ENCODE measurements at places on chromosomes 12 and 14.

GRCh38 chr12:53172352-53172751 lies 8.2 kb upstream of the ZNF740 start:
- no peak for DNase-seq

GRCh38 chr12:40153432-40153831 lies 47.6 kb upstream of the SLC2A13 start:
- DNase-seq: no peak

DNA sequence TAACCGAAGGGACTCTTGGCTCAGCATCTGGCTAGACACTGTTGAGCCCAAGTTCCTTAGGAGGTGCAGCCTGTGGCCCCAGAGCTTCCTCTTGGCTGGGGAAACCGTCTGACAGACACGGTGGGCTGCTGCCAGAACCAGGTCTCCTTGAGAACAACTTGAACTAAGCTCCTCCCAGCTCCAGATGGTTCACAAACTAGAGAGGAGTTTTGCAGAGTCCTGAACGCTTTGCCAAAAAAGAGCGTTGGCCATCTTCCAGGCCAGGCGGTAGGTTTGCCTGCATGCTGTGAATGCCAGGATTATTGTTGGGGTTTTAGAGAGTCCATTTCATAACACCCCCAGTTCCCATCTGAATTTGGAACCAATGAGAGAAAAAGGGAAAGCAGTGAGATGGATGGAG lies 399.8 kb downstream of the RGS6 start:
- DNase-seq: no peak

DNA sequence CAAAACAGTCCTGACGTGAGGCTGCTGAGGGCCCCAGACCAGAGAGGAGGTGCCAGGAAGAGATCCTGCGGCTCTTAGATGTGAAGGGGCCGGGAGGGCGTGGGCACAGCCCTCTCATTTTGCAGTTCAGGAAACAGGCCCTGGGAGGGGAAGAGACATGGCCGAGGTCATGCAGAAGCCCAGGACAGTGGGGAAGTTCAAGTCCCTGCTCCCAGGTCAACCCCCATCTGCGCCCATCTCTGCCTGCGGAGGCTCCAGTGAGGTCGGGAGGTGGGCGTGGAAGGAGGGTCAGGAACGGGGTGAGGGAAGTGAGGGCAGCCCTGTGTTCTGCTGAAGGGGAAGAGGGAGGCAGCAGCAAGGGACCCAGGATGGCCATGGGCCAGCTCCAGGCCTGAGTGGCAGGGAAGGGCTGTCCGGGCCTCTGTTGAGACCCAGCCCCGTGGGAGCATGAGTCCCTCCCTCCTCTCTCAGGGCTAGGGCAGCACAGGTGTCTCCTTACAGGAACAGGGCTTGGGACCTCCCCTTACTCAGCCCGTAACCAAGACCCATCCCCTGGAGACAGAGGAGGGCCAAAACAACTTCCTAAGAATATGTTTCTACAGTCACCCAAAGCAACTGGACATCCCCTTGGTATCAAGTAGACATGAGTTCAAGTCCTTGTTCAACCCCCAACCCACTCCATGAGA lies 90.8 kb downstream of the LGMN start:
- DNase-seq: no peak

- no peak for DNase-seq
These were observed 139.4 kb upstream of the CNTN1 start for GRCh38 chr12:40552868-40553267.

DNA sequence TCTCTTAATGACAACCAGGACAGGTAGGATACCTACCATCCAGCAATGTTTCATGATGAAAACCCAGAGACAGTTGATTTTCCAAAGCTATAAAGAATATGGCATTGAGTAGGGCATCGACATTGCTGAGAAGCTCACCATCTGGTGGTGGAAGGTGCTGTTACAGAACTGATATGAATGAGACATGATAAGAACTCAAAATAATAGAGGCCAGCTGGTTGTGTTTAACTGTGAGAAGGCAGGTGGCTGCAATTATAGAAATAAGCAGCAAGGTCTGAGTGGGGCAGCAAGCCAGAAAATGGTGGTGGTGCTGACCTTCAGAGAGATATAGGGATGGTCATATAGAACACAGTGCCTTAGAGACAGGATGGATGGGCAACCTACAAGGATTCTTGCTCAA lies 449.7 kb downstream of the BTG1 start:
- DNase-seq: no peak

DNA sequence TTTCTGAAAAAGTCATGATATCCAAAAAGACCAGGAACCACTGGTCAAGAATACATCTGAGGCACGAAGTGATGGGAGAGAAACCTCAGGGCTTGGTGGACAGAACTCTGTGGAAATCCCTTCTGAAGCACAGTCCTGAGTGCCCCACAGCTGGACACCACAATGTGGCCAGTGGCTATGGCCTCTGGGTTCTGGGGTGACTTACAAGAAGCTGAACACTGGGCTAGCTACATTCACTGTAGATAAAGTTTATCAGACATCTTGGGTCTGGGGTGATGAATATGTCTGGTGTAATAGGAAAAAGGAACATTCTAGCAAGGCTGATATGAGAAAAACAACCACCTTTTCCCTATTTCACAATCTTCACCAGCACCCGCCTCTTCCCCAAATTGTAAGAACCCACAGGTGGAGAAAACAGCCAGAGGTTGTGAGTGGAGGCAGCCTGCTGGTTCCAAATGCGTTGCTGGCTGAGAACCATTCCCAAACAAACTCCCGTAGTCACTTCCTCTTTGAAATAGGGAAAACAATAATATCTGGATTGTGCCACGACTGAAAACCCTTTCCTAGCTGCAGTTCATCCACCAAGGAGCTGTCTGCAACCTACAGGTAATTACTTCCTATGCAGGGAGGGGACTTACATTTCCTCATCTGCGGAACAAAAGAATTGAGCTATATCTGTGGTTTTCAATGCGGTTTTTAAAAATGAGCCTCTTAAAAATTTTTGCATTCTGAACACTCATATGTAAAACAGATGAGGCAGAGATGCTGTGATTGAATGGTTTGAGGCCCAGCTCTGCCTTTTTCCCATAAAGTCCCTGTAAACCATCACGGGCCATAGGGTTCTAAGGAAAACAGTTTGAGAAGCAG lies 193.6 kb downstream of the SLC41A2 start:
- DNase-seq: no peak

DNA sequence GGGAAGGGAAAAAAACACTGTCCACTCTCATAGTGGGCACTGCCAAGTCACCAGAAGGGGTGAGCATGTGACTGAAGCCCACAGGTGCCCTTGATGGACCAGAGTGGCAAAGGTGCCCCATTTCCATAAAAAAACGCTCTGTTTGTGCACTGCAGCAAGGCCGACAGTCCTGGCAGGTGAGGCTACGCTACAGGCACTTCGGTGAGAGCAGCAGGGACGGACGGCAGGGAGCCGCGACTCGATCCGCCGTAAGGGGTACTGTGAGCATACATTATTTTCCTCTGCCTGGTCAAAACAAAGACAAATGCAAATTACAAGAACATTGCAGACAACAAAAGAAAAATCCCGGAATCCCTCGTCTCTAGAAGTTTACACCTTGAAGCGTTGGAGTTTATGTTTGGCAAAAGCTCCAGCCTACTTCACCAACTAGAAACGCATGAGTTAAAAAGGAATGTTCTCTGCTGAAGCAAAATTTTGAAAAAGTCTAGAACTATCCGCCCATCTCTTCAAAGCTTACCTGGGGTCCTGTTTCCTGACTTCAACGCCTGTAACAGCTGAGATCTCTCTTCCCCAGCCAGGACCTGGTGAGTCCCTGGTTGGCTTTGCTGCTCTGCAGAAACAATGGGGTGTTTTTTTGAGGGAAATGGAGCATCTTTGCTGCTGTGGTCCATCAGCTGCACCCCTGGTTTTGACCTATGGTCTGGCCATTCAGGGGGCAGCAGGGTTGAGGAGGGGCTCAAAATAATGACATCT lies 52.9 kb upstream of the RFLNA start:
- no peak for DNase-seq

- no peak for DNase-seq
These were observed 486.5 kb downstream of the EGLN3 start for GRCh38 chr14:33464254-33464962.

DNA sequence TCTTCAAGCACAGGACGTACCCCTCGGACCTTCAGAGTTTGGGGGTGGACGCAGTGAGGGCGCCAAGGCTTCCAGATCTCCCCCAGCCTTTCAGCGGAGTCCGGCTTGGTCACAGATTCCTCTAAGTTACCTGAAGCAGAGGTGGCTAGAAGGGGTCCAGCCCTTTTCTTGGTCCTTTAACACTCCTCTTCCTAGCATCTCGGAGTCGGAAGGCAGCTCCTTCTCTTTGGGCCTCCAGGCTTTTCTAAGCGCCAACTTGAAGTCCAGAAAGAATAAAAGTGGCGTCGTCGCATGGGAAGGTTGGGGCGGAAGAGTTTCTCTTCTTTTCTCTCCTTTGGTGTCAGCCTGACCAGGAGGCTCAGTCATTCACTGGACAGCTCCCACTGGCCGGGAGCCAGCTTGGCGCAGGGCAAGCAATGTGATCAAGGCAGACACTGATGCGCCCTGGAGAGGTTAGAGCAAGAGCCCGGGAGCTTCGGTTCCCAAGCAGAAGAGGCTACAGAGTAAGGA lies 9.6 kb downstream of the OR6S1 start:
- no peak for DNase-seq

- DNase-seq: no peak
These were observed 1.9 kb upstream of the DYNC1H1 start for GRCh38 chr14:101962503-101962874.

DNA sequence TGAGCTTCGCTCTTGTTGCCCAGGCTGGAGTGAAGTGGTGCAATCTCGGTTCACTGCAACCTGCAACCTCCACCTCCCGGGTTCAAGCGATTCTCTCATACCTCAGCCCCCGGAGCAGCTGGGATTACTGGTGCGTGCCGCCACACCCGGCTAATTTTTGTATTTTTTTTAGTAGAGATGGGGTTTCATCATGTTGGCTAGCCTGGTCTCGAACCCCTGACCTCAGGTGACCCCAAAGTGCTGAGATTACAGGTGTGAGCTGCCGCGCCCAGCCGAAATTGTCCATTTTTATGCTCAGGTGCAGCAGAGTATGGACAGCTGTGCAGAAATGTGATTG lies 19.2 kb upstream of the CYP46A1 start:
- no peak for DNase-seq

GRCh38 chr12:916240-916639 lies 33.3 kb downstream of the RAD52 start:
- peak; percentile 34 for DNase-seq

GRCh38 chr12:30707613-30708342 lies 12.1 kb upstream of the IPO8 start:
- no peak for DNase-seq

DNA sequence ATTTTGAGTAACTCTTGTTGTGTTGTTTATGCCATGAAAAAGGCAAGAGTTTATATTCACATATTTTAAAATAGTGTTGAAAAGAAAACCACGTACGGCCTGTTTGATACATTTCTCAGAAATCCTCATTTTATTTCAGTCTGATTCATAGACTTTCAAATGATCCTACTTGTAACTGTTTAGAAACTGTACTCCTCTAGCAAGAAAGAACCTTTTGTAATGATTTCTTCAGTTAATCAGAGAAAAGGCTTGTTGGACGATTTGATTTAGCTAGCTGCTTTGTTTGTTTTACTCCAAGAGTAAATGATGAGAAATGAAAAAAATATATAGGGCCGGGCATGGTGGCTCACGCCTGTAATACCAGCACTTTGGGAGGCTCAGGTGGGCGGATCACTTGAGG lies 17.2 kb downstream of the FBXO34 start:
- no peak for DNase-seq

- DNase-seq: no peak
These were observed 88.7 kb upstream of the GRIP1 start for GRCh38 chr12:66767536-66767935.

DNA sequence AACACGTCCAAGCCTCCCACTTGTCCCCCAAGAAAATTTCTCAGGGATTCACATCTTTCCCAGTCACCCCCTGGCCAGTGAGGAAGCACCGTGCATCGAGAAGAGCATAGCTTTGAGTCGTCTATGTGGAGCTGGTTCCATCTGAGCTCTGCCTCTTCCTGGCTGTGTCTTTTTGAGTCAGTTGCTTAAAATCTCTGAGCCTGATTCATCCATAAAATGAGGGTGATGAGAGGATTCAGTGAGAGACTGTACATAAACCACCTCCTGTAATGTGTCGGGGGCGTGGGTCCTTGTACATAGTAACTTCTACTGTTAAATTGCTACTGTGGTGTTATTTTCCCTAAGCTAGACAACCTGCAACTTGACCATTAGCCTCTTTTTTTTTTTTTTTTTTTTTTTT lies 13.8 kb downstream of the CD9 start:
- DNase-seq: no peak

DNA sequence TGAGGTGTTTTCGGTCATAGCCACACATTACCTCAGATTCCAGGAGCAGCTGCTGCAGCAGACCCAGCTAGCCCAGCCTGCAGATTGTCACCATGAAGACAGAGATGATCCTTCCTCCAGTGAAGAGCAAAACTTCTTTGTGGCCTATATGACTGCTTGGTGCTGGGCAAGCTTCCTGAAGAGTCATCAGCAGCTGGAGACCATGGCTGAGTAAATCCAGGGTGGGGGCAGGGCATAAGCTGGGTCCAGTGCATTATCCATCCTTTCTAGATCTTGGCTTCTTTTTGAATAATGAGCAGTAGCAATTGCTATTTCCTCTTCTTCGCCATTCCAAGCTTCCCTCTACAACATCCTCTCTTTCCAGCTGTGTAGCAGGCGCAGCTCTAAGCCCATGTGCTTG lies 373.1 kb upstream of the DDHD1 start:
- DNase-seq: no peak

- no peak for DNase-seq
These were observed 7.1 kb upstream of the LGMN start for GRCh38 chr14:92755495-92755894.

DNA sequence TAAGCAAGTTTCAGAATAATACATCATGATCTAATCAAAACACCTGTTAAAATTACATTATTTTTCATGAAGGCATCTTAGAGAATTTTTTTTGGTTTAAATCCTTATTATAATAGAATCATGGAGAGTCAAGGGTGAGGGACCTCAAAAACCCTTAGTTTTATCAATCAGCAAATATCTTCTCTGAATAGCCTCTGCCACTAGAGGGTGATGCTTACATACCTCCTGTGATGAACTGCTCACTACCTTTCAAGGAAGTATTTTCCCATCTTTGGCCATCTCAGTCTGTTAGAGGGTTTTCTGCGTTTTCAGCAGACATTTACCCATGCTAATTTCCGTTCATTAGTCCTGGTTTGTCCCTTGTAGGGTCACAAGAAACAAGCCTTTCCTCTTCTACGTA lies 200.2 kb downstream of the TRHDE start:
- DNase-seq: no peak

Data from activated CD4-positive, alpha-beta T cell treated with anti-CD3 and anti-CD28 coated beads, Interleukin-2, amount 10 ng/mL, durations not matched to agents 7 days and 5 days (primary cell).